DMS79 treated with DMSO at 0.1 percent for 48 hours (cell line): ENCODE measurements at places on chromosomes 7 and 10.

DNA sequence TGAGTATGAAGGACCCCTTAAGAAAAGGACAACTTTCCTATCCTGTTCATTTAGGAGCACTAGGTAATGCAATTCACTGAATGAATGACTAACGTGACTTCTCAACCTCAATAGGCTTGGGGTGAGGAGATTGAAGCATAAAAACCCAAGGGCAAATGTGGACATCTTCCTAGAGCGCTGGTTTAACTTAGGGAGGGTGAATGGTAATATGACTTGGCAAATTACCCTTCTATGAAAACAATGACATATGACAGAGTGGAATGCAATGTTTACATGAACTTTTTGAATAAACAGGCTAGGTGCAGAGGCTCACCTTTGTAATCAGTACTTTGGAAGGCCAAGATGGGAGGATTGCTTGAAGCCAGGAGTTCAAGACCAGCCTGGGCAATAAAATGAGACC lies 83.9 kb upstream of the ANK3 start:
- DNase-seq: no peak

GRCh38 chr7:78334426-78334825 lies 535.9 kb downstream of the PHTF2 start:
- no peak for DNase-seq

DNA sequence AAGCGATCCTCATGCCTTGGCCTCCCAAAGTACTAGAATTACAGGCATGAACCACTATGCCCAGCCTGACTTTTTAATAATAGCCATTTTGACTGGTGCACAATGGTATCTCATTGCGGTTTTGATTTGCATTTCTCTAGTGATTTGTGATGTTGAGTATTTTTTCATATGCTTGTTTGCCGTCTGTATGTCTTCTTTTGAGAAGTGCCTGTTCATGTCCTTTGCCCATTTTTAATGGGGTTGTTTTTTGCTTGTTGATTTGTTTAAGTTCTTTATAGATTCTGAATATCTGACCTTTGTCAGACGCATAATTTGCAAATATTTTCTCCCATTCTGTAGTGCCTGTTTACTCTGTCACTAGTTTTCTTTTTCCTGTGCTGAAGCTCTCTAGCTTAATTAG lies 219.2 kb upstream of the CTBP2 start:
- DNase-seq: no peak

GRCh38 chr10:98478430-98479222 lies 31.9 kb upstream of the HPS1 start:
- DNase-seq: no peak

- no peak for DNase-seq
Measured at GRCh38 chr10:118258285-118258684, 83.8 kb downstream of the FAM204A start.

- DNase-seq: no peak
Measured at GRCh38 chr10:31116226-31116625, 84.6 kb upstream of the ZNF438 start.

DNA sequence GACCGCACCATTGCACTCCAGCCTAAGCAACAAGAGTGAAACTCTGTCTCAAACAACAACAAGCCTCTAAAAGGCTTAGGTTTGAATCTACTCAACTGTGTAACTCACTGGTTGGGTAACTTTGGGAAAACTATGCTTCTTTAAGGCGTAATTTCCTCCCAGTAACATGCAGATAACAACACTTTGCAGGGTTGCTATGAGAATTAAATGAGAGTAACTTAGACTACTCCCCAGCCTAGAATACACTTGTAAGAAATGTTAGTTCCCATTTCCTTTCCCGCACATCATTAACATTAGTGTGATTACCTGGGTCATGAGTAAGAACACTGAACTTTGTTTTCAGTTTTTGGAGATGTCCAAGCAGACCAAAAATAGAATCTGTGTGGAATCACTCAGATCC lies 5.4 kb upstream of the MYPN start:
- no peak for DNase-seq

GRCh38 chr7:141990011-141990725 lies 5.5 kb upstream of the MGAM start:
- DNase-seq: no peak

GRCh38 chr10:58546137-58546536 lies 33.5 kb downstream of the BICC1 start:
- no peak for DNase-seq

DNA sequence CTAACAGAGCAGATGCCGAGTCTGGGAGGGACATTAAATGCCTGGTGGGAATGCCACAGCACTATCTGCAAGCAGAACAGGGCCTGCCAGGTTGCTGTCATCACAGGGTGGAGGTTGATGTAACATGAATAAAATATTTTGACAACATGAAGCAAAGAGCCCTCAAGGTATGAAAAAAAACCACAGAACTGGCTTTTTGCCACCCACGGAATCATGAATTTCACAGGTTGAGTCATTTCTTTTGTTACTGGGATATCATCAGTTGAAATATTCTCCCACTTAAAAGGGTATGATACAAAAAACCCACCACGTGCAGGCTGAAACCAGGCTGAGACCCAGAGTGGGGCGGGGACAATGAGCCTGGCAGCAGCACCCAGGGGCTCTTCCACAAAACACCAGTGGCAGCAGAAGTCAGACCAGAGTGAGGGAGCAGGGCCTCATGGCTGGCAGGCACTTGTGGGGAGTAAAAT lies 220.1 kb downstream of the TNS3 start:
- no peak for DNase-seq
